ENCODE measurements at places on chromosomes 1 and 21.

DNA sequence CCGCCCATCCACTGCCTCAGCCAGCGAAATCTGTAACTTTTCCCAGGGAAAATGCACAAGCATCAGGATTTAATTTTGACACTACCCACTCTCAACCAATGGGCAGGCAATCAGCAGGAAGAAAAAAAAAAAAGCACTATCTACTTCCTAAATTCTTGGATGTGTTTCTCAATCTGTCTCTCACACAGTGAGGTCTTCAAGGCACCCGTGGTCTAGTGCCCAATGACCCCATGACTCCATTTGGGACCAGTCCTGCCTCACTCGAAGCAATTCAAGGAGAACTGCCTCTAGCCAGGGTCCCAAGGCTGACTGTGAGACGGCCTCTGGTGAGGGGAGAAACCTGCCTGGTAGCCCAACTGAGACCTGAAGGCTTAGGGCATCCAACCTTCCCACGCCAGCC is 35.9 kb downstream of the CSF1 start:
- no peak for DNase-seq

GRCh38 chr1:21005466-21006239 is 171.0 kb downstream of the EIF4G3 start:
- DNase-seq: no peak

GRCh38 chr1:224390517-224390916 is 33.8 kb downstream of the CNIH4 start:
- no peak for DNase-seq

DNA sequence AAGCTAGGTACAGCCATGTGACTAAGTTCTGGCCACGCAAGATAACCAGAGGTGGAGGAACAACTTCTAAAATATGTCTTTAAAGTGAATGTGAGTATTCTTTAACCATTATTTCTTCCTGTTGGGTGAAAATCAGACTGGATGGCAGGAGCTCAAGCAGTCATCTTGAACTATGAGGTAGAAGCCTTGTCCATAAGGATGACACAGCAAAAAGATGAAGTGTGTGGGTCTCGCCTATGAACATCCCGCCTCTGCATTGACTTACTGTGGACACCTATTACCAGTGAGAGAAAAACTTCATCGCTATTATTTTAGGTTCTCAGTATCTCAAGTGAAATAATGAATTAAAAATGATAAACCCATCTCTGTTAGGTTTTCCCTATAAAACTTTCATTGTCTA is 365.3 kb downstream of the USH2A start:
- no peak for DNase-seq

DNA sequence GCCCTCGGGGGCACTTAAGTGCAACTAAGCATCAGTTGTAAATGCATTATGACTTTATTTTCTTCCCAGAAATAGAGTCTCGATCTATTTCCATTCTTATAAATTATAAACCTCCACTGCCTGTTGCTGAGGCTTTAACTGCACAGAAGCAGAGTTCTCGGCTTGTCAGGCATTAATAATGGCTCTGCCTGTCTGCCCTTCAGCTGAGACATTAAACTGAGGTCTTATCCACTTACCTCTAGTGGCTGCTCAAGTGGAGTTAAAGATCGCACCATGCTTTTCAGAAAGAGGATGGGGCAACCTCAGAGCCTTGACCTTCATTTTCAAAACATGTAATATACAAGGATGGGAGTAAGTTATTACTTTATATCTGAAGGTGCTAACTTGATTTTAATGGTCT is 597.6 kb upstream of the PRMT6 start:
- DNase-seq: no peak

DNA sequence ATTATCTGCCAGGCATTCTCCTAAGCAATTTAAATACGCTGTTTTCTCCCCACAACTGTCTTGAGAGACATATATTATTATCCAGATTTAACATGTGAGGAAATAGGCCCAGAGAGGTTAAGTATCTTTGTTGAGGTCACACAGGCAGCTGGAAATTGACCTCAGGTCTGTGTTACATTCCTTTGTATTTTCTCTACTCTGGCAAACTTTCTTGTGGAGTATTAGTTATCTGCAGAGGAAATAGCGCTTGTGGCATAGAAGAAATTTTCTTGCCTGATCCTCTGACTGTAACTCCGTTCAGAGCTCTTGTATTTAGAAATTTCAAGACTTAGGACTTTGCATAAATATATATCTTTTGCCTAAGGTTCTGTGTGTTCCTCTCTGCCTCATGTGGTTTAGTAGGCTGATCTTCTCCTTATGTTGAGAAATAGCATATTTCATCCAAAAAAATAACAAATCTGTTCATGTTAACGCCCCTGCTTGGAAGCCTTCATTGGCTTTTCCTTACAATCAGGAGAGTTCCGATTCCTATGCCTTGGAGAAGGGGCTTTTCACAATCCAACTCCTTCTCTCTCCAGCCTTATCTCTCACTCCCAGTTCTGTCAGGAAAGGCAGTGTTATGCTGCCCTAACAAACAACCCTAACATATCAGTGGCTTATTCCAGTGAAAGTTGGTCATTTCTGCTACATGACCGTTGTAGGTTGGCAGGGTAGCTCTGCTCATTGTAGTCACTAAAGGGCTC is 2.5 kb upstream of the JUN start:
- DNase-seq: no peak

- no peak for DNase-seq
Observed at GRCh38 chr1:53477651-53478501, 18.7 kb downstream of the DMRTB1 start.

DNA sequence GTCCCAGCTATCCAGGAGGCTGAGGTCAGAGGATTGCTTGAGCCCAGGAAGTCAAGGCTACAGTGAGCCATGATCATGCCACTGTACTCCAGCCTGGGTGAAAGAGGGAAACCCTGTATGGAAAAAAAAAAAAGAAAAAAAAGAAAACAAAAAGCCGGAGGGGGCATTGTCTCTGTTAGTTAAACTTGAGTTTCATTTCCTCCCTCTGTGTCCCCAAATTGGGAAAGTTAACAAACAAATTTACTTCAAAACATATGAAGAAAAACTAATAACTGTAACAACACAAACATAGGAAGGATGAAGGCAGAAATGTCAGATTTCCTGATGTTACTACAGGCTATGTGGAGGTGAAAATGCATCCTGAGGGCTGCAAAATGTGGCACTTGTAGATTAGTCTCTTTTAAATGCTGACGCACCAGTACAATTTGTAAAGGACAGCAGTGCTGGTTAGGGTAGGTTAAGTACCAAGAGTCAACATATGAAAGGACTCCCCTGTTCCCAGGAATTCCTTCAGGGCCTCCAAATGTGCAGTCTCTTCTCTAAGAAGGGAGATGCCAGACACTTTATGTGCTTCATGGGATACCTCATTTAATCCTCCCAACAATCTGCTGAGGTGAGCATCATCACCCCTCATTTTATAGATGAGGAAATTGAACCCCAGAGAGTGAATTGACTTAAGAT is 52.9 kb downstream of the DEGS1 start:
- DNase-seq: no peak

DNA sequence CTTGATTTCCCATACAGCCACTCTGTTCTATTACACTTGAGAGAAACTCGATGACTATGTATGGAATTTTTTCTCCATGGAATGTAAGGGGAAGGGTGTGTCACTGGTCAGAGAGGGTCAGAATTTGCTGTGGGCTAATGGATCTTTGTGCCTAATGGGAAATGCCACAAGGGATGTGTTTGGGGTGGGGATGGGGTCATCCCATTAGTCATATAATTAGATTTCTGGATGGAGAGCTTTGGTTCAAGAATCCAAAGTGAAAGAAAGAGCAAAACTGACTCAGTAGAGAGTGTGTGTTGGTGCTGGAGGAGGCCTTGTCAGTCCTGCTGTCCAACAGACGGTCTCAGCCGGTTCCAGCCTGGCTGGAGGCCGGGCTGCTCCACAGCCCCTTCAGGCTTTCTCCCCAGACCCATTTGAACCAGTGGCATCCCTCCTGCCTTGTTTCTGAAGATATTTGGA is 86.4 kb downstream of the LAMC2 start:
- DNase-seq: no peak

- DNase-seq: no peak
Observed at GRCh38 chr1:77373702-77374101, 91.9 kb downstream of the AK5 start.

- DNase-seq: no peak
Observed at GRCh38 chr1:85282424-85282823, 6.0 kb upstream of the BCL10 start.

DNA sequence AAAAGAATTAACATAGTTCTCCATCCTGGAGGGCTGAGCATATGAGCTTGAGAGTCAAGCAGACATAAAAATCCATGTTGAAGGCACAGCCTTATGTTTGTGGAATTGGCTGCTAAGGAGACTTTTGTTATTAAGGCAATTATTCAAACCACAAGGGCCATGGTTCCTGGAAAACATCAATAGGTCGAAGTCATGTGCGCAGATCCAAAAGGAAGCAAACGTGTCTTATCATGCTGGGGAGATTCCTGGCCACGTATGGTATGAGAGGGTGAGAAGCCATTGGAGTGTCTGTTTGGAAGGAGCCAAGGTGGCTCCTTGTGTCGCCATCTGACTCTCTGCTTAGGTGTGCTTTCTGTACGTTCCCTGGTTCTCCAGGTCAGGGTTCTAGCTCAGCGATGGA is 61.8 kb upstream of the COA6 start:
- no peak for DNase-seq

GRCh38 chr1:1982379-1983232 is 21.0 kb downstream of the CFAP74 start:
- no peak for DNase-seq

- no peak for DNase-seq
Observed at GRCh38 chr1:35264871-35265270, 3.6 kb upstream of the ZMYM4 start.

- DNase-seq: no peak
Observed at GRCh38 chr1:36212782-36213181, 11.5 kb upstream of the THRAP3 start.

- DNase-seq: no peak
Observed at GRCh38 chr1:186875896-186876835, 47.4 kb downstream of the PLA2G4A start.

DNA sequence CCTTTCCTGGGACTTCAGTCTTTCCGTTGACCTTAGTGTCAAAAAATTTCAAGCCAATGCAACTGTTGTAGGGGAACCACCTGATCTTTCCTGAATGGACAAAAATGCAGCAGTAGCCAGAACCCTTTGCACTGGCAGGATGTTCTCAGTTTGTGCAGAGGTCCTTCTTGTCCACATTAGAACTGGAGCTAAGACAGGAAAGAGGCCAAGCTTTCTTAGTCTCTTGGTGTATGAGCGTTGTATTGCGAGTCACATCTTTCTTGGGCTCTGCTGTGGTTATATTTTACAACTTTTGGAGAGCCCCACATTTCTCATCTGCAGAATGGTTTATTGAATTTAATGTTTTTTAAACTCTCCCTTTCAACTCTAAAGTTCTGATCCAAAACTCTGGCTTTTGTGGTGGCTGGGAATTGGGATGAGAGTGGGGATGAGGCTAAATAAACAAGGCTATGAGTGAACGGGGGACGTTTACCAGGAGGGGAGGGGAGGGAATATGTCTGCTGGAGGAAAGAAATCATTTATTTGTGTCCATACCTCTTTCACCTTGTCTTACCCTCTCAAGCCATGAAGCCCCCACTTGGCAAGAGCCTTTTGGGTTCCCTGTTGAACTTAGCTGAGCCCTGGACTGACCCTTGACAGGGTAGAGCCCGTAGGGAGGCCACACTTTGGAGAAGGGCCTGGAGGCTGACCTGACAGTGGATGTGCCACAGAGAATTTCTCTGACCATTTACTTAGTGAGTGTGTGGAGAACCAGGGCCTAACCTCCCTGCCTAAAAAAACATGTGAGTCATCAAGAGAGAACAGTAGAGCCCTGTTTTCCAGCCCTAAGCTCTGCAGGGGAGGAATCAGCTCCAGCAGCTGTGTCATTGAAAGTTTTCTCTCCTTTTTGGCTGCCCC is 586 bp downstream of the CHI3L2 start:
- peak; percentile 60 for DNase-seq

GRCh38 chr1:12457771-12458170 is 160.2 kb downstream of the DHRS3 start:
- DNase-seq: no peak

DNA sequence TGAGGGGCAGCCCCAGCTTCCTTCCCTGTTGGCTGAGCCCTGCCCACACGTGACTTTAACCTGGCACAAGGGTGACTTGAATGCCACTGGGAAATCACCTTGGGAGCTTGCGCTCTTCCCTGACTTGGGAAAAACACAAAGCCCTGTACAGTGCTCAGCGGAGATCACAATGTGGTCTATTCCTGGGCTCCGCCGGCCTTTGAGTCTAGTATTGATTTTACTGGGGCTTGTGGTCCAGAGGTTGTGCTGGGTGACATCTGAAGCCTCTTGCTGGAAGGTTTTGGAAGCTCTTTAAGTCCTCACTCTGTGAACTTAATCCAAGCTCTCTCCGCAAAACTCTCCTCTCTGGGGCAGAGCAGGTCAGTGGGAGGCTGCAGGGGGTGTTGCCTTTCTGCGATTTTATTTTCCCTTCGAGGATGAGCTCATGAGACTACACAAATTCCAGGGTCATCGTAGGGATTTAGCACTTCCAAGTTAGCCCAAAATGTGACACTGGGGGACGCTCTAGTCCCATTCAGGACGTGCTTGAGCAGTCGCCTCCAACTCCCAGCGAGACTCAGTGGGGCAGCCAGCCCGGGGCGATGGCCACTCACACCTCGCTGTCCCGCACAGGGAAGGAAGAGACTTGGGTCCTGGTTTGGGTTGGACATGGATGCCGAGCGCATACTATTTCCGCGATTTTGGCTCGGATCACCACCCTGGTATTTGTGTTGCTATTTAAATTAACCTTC is 291.9 kb upstream of the AJAP1 start:
- no peak for DNase-seq

DNA sequence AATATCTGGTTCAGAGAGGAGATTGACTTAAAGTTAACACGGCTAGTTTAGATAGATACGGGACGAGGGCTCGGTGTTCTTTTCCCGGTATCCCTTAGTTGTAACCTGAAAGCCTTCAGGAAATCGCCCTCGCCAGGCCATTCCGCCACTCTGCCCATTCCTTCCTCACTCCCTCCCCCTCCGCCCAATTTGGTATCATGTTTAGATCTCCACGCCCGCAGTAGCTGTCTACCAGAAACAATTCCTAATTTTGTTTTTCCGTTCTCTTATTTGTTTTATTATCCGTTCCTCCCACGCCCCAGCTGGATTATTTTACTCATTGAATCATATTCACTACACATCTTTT is 685 bp upstream of the VAMP4 start:
- no peak for DNase-seq

- DNase-seq: no peak
Observed at GRCh38 chr1:160104486-160104885, 6.1 kb upstream of the IGSF8 start.

- no peak for DNase-seq
Observed at GRCh38 chr1:157369808-157370521, 182.3 kb downstream of the FCRL5 start.

All from epithelial cell of proximal tubule (primary cell).